Stimulated activated CD4-positive, alpha-beta T cell treated with anti-CD3 and anti-CD28 coated beads, Interleukin-12 subunit alpha, Interleukin-12 subunit beta, amount 100 ng/mL, for 24 hours (primary cell): ENCODE measurements at places on chromosomes 3 and 15.

DNA sequence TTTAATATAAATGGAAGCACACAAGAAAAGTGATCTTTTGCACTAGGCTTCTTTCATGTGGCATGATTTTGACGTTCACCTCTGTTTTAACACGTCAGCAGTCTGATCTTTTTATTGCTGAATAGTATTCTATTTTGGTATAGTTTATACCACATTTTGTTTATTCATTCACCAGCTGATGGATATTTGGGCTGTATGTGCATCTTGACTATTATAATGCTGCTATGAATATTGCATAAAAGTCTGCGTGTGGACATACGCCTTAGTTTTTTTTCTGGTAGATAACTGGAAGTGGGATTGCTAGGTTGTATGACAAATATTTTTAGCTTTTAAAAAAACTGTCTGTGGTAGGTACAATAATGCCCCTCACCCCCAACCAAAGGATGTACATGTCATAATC lies 14.4 kb downstream of the NAA50 start:
- no peak for DNase-seq

- DNase-seq = no peak
Observed at GRCh38 chr3:170725285-170725731, 139.4 kb upstream of the SLC7A14 start.

GRCh38 chr3:5144316-5144994 lies 22.4 kb downstream of the ARL8B start:
- no peak for DNase-seq

DNA sequence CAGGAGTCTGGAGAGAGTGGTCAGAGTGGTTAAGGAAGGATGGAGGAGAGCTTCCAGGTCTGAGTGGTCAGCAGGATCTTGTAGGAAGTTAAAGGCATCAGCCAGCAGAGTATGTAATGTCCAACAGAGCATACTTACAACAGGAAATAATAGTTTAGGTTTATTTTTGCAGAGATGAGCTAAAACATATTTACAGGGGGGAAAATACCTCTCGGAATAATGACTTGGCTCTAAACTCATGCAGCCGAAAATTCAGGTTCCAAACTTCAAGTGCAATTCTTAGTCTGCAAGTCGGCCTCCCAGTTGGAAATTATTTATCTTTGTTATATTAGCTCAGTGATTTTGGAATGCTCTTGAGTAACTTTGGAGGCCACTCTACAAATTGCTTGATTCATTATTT lies 385.0 kb upstream of the C2CD4B start:
- no peak for DNase-seq

DNA sequence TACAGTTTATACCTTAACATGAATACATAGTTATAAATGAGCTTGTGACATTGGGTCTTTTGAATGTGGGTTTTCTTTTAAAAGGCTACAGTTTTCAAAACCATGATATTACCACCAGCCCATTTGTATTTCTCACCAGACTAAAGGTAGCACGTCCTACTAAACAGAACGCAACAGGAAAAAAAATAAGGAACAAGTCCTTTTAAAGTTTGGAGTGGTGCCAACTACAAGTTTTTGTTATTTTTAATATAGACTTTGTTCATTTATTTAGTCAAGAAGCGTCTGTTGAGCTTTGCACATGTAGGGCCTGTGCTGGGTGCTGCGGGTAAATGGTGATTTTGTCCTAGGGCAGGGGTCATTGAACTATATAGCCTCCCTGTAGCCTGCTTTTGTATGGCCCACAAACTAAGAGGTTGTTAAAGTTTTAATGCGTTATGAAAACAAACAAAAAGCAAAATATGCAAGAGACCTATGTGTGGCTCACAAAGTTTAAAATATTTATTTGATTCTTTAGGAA lies 164.4 kb downstream of the GHSR start:
- DNase-seq = no peak

DNA sequence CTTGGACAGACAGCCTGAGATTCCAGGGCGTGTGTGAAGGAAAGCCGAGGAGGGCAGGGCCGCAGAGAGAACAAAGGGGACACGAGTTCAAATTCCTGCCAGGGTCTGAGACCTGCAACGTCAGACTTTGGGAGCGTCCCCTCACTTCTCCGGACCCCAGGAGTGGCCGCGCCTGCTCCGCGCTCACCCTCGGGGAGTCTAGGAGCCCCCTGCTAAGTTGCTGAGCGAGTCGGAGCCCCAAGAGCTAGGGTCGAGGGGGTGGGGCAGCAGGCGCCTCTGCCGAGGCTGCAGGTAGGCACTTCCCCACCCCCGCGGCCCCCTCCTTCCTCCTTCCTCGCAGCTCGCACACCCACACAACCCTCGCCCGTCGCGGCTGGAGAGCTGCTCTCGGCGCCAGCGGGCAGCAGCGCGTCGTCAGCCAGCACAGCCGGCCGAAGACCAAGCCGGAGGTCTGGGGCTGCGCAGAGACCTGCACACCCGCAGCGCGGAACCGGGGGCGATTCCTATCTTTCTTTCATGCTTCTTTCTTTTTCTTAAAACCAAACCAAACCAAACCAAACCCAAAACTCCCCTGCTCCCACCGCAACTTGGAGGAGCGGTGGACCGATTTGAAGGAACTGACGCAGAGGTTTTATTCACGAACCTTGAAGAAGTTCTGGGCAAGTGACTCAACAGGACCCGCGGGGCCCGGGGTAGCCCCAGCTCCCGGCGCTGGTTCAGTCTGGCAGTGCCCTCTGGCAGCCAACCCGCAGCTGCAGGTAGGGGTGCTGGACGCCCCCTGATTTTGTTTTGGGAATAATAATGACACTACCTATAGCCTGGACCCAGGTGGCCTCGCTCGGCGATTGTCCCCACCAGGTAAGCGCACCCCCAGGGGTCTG lies at the start of gene ANKRD34C:
ANKRD34C (plus strand) TSS at position 352 of the 881 bp plus-strand sequence. CDS start 10,563 bp downstream, outside the sequence.
- DNase-seq = no peak

DNA sequence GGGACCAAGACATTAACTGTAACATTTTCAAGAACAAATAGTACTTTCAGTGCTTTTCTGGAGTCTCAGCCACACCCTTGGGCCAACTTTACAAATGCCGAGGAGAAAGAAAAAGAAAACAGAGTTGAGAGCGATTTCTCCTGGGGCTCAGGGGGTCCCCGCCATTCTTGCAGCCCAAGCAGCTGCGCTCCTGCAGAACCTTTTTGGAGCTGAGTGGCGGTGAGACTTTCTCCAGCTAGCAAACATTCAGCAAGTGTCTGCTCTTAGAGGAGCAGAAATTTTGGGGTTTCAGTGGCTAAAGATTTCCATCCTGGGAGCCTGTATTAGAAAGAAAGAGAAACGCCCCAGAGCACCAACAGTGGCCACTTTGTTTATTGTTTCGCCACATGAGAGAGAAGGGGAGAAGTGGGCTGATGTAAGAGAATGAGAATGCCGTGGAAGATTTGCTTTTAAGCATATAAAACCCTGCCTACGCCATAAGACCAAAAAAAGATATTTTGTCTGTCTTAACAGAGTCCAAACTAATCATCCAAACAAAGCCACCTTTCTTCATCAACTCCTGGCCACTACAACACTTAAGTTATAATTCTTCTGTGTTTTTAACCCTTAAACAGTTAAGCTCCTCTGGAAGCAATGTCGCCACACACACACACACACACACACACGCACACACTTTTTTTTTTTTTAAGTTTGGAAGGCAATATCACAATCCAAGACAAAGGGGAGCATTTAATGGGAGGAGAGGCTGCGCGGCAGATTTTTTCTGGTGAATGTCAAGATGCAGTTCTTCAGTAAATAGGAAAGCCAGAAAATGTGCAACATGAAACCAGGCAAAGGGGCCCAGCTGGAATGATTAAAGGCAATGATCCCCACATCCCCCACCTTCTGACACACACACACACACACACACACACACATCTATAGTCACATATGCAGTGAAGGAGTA lies 19.2 kb downstream of the EID1 start:
- no peak for DNase-seq

GRCh38 chr3:15539066-15539465 lies 17.6 kb upstream of the COLQ start:
- DNase-seq = no peak

GRCh38 chr15:90496791-90497190 lies 32.9 kb upstream of the CRTC3 start:
- DNase-seq = no peak
